GM03348 (cell line): ENCODE measurements at places on chromosomes 2 and 18.

DNA sequence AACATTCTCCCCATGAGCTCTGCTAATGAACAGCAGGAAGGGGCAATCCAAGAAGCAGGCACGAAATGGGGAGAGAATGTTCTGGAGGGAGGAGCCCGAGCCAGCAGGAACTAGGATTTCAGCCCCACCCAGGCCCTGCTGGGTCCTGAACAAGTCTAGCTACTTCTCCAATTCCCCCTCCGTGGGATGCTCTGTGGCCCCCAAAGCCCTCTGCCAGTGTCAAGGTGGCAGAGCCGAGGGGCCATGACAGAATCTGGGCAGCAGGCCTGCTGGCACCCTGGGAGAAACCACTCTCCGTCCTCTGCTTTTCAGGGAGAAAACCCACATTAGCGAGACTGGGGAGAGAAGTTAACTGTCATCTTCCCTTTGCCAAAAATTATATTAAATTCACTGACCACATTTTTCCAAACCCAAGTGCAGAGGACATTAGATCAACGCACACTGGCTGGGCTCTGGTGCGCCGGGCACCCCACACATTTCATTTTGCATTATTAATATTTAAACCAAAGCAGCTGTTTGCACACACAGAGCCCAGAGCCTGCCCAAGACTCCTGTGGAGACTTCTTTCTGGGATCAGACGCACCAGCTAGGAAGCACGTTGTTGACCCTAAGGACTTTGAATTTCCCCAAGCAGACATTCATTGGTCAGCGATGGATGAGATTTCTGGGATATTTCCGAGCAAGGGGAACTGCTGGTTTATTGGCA is 80.2 kb upstream of the PKDCC start:
- DNase-seq = peak; percentile 67

DNA sequence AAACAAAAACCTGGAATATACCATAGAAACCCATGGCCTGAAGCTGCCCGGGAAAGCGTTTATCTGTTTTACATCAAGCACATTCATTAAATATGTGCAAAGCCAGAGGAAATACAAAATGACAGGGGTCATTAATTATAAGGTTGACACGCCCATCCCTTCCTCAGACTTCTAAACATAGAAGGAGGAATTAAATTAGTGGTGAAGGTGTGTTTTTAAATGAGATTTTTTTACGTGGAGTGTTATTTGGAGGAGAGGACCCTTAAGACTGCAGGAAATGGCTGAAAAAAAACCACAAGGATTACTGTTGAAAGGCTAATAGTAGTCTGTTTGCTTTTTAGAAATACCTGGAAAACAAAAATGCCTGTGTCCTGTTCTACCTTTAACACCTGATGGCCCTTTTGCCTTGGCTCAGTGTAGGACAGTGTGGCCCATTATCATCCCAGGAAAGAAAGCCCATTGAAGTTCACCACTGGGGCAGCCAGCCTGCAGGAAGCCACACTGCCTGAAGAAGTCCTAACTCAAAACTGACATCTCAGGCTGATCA is 123.2 kb downstream of the EPHA4 start:
- DNase-seq = no peak

GRCh38 chr2:111945444-111946293 is 47.3 kb downstream of the MERTK start:
- no peak for DNase-seq

DNA sequence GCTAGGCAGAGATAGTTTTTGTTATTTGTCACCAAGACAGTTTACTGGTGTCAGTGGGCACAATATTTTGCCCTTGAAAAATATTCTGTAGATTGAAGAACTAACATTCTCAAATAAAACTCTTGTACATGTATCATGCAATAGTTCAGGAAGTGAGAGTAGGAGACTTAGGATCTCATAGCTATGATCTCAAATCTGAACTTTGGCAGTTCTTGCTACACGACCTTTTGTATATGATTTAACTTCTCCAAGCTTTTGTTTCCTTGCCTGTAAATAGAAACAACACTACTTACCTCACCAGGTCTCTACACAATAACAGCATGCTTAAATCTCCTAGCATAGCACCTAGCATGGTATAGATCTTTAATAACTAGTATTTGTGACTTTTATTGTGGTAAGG is 219.9 kb downstream of the ICOS start:
- DNase-seq = no peak

DNA sequence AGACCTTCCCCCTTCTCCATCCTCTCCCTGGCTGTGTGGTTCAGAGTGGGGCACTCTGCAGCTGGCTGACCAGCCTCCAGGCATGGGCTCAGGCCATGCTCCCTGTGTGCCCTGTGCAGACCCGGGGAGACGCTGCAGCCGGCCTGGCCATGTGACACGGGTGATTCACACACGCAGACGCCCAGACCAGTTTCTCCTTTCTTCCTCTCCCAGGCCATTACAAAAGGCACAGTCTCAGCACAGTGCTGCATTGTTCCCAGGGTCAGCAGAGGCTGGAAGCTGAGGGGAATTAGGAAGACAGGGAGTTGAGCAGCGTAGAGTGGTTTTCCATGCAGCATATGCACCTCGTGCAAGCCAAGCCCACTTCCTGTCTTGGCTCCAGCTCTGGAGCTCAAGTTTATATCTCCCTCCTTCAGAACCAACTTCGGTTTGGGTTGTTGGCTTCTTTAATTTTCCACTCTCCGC is 288.5 kb downstream of the TNS1 start:
- DNase-seq = peak; percentile 51

- DNase-seq = no peak
Observed at GRCh38 chr2:228408529-228409227, 227.2 kb upstream of the SPHKAP start.

- DNase-seq = peak; percentile 91
Observed at GRCh38 chr2:205925373-205926337, 160.3 kb downstream of the INO80D start.

GRCh38 chr2:69386360-69386759 is 667 bp downstream of the GFPT1 start:
- DNase-seq = no peak

- no peak for DNase-seq
Observed at GRCh38 chr2:203789618-203790017, 78.0 kb upstream of the CTLA4 start.
